ENCODE measurements at places on chromosomes 5 and 9.
A peak's percentile ranks its signal among the peaks of the same experiment; 100 is the strongest.

GRCh38 chr5:64018966-64019365 is 56.7 kb upstream of the HTR1A start:
- no peak for DNase-seq

DNA sequence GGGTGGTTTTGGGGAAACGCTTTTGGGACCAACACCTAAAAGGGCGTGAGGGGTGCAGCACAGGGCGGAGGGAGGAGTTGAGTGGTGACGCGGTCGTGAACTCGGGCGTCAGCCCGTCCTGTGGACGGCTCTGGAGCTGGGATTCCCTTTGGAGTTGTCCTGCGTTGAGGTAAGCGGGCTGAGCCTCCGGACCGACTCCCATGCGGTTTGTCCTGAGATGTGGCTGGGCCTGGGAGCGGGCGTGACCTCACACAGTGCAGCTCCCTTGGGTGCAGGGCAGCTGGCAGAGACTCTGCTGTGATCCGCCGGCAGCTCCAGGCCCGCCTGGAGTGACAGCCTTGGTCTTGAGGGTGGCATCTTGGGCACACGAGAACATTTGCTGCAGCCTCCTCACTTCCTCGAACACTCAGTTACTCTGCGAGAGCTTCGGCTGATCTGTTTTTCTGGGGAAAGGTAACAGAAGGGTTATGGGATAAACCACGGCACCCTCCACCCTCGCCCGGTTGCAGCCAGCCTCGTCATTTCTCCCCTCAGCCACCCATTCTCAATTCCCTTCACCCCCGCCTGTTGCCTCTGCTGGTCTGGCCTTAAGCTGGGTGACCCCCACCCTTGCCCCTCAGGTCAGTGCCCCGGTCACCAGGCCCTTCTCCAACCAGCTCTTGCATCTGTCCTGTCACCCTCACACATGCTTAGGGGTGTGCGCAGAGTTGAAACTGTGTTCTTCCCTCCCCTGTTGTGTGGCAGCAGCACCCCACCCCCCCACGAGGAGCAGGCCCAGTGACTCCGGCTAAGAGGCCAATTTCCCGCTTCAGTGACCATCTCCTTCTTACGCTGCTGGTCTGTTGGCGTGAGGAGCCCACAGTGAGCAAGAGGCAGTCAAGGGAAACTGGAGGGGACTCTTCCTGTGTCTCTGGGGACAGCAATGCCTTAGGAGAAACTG is 94.2 kb upstream of the COL5A1 start:
- no peak for DNase-seq

DNA sequence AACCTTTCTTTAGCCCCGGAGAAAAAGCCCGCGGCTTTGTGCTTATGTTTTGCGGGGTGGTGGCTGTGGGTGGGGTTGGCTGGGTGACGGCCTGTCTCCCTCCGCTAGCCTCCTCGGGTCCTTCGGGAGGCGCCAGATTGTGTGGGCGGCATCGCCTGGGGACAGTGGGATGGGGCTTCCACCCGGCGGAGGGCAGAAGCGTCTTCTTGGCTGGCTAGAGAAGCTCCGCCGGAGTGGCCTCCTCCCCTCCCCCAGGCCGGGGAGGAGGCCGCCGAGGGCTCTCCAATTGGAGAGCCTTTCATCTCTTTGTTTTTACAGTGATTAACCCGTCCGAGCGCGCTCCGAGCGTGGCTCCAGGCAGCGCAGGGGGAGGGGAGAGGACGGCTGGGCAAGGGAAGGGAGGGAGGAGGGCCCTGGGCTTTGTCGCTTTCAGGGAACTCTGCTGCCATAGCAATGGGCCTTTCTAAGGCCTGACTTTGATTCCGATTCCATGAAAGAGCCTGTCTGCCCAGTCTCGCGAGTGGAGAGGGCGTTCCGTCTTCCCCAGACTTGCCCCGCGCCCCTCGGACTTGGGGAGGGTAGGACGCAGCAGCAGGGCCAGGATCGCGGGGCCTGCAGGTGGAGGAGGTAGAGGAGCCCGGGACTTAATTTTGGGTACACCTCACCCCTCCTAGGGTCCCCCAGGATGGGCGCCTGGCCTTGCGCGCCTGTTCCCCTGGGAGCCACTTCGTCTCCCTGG is 36.7 kb upstream of the TIFAB start:
- DNase-seq, result peak; percentile 93

DNA sequence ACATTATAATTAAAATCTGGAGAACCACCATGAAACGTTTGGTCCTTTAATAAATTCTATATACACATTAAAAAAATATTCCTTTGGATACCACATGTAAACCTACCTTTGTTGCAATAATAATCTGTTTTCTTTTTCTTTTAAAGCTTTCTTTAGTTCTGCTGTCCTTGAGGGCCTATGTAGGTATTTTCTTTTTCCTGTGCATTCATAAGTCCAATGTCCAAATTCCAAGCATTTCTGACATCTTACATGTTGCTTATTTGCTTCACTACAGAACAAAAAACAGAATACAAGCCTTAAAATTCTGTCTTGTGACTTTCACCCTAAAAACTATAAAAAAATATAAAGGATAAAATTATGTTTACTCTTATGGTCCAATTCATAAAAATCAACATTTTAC is 19.7 kb downstream of the ZCCHC10 start:
- DNase-seq, result no peak

DNA sequence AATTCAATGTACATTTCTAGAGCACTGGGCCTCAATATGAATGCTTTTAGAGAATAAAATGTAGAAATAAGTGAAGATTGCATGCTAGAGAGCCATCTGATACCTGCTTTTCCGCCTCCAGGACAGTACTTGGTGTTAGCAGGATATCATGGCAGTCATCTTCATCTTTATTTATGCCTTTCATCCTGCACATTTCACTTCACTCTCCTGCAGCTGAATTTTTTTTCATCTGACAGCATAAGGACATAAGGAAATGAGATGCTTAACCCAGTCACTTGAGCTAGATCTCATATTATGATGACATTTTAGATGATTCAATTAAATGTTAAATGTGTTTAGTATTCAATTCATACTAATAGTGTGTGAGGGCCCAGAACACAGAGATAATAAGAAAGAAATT is 162.6 kb downstream of the PARP8 start:
- DNase-seq, result no peak

GRCh38 chr9:110337727-110338126 is at the start of gene TXNDC8:
Gene TXNDC8 (minus strand): TSS chr9:110337863.
- DNase-seq, result peak; percentile 12

DNA sequence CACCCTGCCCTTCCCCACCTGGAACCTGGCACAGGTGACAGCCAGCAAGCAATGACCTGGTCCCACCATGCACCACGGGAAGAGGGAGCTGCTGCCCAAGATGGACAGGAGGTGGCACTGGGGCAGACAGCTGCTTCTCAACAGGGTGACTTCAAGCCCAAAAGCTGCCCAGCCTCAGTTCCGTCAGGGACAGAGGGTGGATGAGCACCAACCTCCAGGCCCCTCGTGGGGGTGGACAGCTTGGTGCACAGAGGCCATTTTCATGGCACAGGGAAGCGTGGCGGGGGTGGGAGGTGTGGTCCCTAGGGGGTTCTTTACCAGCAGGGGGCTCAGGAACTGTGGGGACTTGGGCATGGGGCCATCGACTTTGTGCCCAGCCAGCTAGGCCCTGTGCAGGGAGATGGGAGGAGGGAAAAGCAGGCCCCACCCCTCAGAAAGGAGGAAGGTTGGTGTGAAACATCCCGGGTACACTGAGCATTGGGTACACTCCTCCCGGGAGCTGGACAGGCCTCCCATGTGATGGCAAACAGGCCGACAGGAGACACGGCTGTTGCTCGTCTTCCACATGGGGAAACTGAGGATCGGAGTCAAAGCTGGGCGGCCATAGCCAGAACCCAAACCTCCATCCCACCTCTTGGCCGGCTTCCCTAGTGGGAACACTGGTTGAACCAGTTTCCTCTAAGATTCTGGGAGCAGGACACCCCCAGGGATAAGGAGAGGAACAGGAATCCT is 1.9 kb downstream of the CEL start:
- DNase-seq, result no peak

- peak; percentile 96 for DNase-seq
These were observed at the start of gene KLHL9 for GRCh38 chr9:21334701-21335632. Gene KLHL9 (minus strand): TSS chr9:21335404. CDS start chr9:21334859, 545 bp downstream.

DNA sequence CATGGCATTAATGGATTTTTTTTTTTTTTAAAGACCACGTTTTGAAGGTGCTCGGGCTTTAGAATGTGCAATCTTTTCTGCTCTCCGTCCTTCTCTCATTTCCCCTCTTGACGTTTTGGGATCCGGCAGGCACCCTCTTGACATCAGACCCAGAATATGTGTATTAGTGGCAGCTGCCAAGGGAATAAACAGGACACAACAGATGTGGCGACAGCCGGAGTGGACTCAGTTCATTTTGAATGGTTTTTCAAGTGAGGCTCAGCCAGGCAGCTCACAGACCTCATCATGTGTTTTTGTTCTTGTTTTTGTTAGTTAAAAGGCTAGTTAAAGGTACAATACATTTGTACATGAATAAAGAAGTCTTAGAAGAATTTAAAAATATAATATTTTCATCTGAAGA is 365.0 kb upstream of the SEMA6A start:
- DNase-seq, result no peak

GRCh38 chr5:61306531-61307131 is 25.4 kb upstream of the ZSWIM6 start:
- DNase-seq, result peak; percentile 39

- no peak for DNase-seq
These were observed 35.1 kb downstream of the MRPL36 start for GRCh38 chr5:1764606-1764960.

- no peak for DNase-seq
These were observed 52.9 kb downstream of the ARHGAP26 start for GRCh38 chr5:142823126-142823525.

DNA sequence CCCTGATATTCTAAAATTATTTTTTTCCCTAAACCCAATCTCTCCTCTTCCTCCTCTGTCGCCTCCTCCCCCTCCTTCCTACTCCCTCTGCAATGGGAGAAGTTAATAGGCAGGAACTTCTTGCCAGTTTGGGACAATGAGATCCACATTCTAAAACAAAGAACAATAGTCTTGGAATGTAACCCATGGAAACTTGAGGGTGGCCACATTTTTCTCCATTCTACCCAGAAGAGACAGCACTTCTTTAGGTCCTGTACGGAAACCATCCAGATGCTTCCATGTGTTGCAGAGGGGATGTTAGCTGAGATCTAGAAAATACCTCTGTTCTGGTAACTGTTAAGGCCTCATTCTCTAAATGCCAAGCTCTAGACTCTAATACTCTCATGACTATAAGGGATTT is 10.0 kb downstream of the SPARC start:
- DNase-seq, result no peak

DNA sequence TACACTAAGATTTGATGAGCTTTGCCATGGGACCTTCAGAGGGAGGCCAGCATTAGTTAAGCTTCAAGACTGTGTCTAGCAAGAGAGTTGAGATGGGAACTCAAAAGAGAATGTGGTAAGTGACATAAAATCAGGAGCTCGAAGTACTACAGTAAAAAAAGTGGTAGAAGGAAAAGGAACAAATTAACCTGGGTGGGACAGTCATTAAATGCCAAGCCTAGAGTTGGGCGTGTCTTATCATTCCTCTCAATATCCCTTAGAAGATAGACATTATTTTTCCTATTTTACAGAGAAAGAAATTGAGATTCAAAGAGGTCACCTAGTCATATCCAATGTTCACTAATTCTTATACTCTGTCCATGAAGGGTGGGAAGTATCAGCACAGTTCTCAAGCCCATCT is 3.3 kb upstream of the TXN start:
- no peak for DNase-seq

- no peak for DNase-seq
These were observed 29.3 kb downstream of the TUT7 start for GRCh38 chr9:86324901-86325300.

DNA sequence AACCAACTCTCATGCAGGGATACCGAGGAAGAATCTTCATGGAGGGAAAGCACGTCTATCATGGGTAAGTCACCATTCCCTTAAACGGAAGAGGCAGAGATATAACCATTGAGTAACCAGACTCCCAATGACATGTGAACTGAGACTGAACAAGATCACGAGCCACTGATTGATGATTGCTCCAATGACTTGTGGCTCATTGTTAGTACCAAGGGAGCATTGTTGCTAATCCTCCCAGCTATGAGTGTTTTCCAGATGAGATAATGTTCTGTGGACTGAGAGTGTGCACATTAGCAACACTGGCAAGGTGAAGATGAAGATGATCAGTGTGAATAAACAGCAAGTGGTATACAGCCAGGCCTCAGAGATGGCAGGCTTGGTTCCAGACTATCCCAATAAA is 219.2 kb upstream of the MAP3K1 start:
- no peak for DNase-seq

GRCh38 chr5:3276896-3277295 is 318.7 kb upstream of the IRX1 start:
- no peak for DNase-seq

DNA sequence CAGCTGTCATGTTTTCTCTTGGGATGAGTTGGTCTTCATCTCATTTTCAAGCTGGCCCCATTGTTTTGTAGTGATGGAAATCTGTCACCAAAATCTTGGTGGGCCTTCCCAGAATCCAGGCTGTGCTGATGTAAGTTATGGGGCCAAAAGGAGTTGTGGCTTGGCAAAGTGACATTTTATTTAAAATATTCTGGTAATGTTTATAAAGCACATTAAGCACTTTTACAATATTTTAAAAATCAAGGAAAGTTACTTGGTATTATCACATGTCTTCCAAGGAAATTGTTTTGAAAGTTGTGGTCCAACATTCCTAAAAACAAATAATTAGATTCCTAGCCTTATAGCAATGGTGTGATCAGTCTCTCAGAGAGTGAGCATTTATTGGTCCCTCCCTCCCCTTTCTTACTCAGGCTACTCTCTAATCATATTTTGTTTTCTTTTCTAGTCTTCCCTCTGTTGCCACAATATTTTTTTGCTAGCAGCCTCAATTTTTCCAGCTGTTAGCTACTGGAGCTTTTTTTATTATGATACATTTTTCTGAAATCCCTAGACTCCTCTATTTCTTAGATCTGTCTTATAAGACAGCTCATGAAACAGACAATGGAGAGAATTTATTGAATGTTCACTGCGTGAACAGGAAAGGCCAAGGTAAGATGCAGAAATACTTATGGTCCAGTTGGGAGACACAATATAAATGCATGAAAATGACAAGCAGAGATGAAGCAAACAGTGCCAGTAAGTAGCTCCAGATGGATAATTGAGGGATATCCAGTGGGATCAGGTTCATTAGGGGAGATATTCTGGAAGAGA is 408.1 kb upstream of the ZNF608 start:
- DNase-seq, result peak; percentile 9

GRCh38 chr9:113220467-113221002 is 542 bp downstream of the FKBP15 start:
- no peak for DNase-seq

- peak; percentile 12 for DNase-seq
These were observed 42.8 kb downstream of the TEX10 start for GRCh38 chr9:100309992-100310391.

DNA sequence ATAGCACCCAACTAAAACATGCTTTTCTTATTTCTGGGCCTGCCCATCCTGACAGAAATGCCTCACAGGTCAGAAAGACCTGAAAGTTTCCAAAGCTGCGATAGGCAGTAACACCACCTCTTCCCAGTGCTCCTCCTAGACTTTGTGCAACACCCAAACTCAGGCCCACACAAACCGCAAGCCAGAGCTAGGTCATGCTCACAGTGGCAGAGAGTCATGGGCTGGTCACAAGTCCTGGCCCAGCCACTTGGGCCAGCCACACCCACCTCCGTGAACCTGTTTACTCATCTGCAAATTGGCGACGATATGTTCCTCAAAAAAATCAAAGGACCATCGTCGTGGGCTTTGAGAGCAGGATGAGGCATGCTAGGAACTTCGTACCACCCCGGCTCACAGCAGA is 44.0 kb upstream of the SLC25A51 start:
- no peak for DNase-seq

- DNase-seq, result no peak
These were observed 68.5 kb upstream of the CACNA1B start for GRCh38 chr9:137809040-137809576.
